ENCODE measurements at places on chromosomes 6 and 20.
A peak's percentile ranks its signal among the peaks of the same experiment; 100 is the strongest.

- peak; percentile 65 for DNase-seq
These were observed 7.1 kb upstream of the PSMG4 start for GRCh38 chr6:3251462-3252314.

GRCh38 chr6:79586548-79586947 is 44.6 kb upstream of the SH3BGRL2 start:
- no peak for DNase-seq

DNA sequence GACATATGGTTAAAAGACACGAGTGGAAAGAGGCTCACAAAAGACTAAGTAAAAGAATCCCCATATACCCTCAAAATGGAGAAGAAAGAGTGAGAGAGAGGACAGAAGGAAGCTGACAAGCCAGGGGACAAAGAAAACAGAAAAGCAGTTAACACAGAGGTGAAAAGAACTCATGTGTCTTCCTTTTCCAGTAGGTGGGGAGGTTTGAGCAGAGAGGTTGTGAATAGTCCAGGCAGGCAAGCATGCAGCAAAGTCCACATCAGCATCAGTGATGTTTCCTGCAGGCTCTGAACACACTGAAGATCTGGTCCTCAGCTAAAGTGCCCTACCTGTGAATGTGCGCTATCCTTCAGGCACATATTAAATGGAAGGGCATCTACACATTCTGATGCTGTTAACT is 196.5 kb upstream of the IRAK1BP1 start:
- no peak for DNase-seq

- no peak for DNase-seq
These were observed 260.6 kb downstream of the TPBG start for GRCh38 chr6:82624251-82624650.

DNA sequence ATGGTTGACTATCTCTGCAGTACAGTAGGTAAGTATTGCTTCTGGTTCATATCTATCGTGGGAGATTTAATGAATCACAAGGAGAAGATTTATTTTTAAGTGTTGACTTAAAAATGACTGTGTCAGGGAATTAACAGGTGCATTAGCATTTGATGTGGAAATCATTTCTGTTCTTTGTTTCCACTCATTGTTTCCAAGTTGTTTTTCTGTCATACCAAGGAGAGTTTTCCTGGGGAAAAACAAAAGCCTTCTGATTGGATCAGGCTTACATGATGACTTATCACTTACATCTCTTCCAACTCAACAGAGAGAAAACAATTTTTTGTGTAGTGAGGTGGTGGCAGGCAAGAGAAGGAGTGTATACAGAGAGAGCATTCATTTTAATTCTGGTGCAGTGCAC is 686.4 kb downstream of the HTR1B start:
- DNase-seq: no peak

DNA sequence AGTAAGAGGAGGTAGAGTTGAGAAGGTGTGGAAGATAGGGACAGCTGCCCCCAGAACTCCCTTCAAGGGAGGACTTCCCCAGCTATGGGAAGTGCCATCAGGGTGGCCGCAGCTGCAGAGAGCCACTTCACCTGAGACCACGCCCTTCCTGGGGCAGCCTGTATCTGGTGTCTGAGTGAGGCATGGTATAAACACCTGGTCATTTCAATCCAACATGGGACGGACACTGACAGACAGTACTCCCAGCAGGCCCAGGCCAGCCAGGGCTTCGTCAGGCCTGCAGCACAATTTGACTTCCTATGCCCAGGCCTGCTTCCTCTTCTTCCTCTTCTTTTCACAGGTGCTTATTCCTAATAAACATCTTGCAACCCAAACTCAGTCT is 4.5 kb downstream of the SOX12 start:
- DNase-seq: no peak

GRCh38 chr6:168563656-168564055 is 122.7 kb downstream of the SMOC2 start:
- no peak for DNase-seq

DNA sequence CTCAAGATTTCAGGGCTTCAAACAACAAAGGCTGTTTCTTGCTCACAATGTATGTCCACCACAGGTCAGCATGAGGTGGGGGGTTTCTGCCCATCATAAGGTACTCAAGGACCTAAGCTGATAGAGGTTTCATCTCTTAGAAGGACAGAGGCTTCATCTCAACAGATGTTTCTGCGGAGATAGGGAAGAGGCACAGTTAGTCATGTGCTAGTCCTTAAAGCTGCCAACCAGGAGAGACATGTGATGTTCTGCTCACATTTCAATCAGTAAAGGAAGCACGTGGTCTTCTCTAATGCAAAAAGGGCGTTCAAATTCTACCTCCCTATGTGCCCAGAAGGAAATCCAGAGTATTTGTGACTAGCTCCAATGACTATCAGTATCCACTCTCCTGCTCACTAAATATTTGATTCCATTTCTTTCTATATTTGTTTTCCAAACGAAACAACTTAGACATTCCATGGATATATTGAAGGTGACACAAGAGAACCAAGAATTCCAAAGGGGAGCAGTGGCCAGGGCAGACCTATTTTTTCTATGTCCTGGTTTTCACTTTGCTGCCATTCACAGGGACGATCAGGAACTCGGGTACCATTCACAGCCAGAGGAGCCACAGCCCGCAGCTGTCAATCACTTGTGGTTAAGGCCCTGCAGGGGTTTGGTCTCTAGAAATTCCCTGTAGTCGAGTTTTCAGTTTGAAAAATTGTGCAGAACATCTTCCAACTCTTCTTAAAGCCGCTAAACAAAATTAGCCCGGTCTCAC is 173.2 kb upstream of the FOXA2 start:
- DNase-seq: no peak

DNA sequence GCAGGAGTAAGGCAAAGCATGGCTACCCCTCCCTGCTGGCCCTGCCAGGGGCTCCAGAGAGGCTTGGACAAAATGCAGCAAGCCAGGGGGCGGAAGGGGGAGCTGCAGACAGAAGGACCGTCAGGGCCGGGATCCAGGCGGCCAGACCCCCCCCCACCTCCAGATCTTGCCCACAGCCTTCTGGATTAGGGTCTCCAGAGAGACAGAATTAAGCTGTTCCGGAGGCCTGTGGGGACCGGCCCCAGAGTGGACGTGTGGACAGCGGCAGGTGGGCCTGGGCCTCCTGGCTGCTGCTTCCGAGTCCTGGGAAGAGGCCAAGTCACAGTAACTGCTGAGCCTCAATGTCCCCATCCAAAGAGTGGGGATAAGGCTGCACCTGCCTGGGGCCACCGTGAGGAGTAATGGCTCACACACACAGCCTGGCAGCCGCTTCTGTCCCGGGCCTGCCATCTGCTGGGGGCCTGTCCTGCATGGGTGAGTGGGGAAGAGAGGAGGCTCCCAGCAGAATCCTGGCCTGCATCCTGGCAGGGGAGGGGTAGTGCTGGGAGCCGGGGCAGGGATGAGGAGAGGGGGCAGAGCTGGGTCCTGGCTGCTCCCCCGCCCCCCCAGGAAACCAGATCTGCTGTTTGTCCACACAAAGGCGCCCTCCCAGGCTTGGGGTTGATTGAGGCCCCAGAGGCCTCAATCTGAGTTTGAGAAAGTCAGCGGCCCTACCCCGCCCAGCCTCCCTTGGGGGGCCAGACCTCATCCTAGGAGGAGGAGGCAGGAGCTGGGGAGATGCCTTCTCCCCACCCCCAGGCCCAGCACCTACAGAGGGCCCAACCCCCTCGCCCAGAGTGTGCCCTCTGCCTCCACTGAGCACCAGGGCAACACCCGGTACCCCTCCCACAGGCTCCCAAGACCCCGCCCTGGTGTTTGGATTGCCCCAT is 3.9 kb downstream of the LAMA5 start:
- DNase-seq: no peak

- DNase-seq: no peak
These were observed 42.3 kb upstream of the TMEM181 start for GRCh38 chr6:158517581-158517980.

DNA sequence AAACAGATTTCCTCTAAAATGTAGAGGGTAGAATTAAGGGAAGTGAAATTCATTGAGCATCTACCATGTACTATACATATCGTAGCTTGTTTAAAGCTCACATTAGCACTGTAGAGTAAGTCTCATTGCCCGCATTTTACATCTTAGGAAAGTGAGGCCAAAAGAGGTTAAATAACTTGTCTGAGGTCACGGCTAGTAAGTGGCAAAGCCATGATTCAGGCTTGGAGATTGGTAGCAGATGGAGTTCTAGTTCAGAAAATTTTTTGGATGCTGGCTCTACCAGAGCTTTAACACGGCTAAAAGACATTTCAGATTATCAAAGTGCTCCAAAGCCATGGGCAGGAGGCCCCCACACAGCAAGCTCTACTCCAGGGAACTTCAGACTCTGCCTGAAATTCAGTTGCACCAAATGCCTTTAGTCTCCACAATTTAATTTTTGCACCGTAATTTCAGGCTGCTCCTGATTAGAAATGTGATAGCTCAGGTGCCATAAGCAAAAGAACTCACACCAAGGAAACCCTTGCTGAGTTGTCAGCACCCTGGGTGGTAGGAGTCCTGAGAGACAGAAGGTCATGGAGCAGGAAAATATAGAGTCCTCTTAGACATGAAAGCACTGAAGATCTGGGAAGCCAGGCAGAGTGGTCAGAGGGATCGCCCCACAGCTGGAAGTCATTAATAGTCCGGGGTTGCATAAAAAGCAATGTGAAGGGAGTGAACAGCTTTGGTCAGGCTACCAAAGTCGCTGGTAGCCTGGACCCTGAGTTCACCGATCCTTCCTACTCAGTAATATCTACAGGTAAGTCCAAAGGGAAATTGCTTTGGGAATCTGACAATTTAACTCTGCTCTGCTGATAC is 55.2 kb upstream of the ASIP start:
- no peak for DNase-seq

- no peak for DNase-seq
These were observed 37.5 kb downstream of the SNAI1 start for GRCh38 chr20:50020288-50020687.

- no peak for DNase-seq
These were observed 37.4 kb downstream of the PLCG1 start for GRCh38 chr20:41174782-41175181.

DNA sequence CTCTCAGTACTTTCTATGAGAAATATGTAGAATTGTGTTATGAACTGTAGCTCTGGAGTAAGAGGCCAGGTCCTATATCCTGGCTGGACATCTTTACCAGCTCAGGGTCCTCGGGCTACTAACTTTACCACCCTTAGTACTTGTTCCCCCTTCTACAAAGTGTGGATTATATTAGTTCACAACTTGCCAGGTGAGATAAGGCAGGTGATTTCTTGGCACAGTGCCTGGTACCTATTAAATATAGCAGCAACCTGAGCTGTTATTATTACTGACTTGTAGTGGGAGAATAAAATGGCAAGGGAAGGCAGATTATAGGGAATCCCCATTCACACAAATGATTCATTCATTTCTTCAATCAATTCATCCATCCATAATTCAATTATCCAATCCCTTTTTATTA is 150.1 kb downstream of the DOK5 start:
- no peak for DNase-seq

DNA sequence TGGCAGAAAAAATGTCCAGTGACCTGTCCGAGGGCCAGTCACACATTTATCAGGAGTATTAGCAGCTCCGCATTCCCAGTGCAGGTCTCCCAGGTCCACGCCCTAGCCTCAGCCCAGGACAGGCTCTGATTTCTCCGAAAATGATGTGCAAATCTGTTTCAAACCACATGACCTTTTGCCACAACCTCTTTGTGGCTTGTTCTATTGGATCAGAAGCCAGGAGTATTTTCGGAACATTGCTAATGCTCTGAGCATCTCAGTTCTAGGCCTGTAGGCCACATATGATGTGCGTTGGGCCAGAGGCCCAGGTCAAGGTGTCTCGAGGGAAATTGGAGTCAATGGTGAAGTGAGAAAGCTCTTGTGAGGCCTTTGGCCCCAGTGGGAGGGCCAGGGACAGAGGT is 40.4 kb downstream of the SNX5 start:
- DNase-seq: no peak

GRCh38 chr20:20211274-20211987 is 156.5 kb upstream of the INSM1 start:
- DNase-seq: no peak

GRCh38 chr6:52519618-52520017 is 57.2 kb downstream of the TRAM2 start:
- DNase-seq: no peak

GRCh38 chr20:34643928-34644327 is 33.0 kb downstream of the PIGU start:
- DNase-seq: no peak

DNA sequence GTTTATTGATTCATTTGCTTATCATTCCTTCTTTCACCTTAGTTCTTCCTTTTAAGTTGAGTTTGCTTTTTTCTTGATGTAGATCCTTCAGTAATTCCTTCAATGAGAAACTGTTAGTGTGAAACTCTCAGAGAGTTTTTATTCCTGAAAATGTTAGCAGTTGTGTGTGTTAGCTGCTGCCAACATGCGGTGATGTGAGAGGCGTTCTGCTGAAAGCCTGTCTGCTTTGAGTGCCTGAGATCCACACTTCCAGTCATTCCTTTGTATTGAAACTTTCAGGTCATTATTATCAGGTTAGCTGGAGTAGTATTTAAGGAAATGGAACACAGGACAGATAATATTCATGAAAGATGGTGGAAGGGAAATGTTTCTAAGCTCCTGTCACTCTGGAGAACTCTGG is 70.0 kb upstream of the SUPT3H start:
- DNase-seq: no peak

DNA sequence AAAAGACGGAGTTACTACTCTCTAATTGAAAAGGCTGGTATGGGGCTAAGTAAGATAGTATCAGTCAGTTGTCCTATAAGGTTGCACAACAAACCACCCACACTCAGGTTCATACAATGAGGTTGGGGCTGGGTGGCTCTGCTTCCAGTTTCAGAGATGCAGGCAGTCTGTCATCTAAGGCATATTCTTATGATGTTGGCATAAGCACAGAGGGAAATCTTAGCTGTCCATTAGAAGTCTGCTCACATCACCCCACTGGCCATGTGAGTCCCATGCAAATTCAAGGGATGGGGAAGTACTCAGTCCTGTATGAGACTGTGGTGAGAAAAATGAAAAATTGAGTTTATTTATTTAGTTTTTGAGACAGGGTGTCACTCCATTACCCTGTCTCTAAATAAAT is 118.6 kb downstream of the LAMP5 start:
- DNase-seq: no peak

DNA sequence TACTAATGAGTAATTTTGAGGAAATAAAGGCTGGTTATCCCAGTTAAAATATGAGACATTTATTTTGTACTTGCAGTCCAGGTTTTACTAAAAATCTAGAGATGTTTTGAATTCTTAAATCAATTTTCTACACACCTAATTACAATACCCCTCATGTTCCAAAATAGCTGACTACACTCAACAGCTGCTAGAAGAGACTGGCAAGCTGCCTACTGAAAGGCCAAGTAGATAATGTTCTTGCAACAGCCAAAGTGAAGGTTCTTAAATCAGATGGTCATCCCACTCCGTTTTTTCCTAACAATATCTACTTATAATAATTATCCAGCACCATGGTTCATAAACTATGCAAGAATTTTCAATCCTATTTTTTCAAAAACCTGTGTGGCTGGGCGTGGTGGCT is 69.0 kb downstream of the DTNBP1 start:
- no peak for DNase-seq

DNA sequence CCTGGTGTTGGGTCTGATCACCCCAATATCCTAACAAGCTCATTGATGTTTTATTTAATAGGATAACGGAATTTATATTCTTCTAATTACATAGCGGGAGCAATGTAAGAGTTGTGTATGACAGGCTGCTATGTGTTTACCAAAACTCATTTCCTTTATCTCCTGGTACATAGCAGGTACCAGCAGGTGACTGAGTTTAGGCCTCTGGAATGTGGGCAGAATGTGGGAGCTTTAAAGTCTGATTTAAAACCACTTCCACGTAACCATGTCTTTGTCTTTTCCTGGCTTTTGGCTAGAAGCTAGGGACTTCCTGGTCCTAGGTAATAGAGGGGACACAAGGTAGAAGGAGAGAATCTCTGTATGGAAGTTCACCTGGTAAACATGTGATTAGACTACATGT is 504.6 kb upstream of the SYNCRIP start:
- DNase-seq: no peak
